Activated CD4-positive, alpha-beta memory T cell treated with anti-CD3 and anti-CD28 coated beads, Interleukin-2, amount 10 ng/mL, durations not matched to agents 7 days and 5 days (primary cell): ENCODE measurements at places on chromosomes 12 and 14. TPM values are rescaled to one million over a fixed set of nuclear protein-coding genes. Genes with fewer than 3 reads are reported as not detected.

The CCER1 gene
- total RNA-seq, result not detected

The BCL11B gene
- 82.0 TPM for total RNA-seq

The NPFF gene
- total RNA-seq, result not detected

The RGS6 gene
- total RNA-seq, result 3.1 TPM

The KRT3 gene
- total RNA-seq, result not detected

The PAX9 gene
- total RNA-seq, result not detected

The KLRC1 gene
- not detected for total RNA-seq

The CIDEB gene
- 39.6 TPM for total RNA-seq

The CLEC4A gene
- total RNA-seq, result 0.50 TPM

DNA sequence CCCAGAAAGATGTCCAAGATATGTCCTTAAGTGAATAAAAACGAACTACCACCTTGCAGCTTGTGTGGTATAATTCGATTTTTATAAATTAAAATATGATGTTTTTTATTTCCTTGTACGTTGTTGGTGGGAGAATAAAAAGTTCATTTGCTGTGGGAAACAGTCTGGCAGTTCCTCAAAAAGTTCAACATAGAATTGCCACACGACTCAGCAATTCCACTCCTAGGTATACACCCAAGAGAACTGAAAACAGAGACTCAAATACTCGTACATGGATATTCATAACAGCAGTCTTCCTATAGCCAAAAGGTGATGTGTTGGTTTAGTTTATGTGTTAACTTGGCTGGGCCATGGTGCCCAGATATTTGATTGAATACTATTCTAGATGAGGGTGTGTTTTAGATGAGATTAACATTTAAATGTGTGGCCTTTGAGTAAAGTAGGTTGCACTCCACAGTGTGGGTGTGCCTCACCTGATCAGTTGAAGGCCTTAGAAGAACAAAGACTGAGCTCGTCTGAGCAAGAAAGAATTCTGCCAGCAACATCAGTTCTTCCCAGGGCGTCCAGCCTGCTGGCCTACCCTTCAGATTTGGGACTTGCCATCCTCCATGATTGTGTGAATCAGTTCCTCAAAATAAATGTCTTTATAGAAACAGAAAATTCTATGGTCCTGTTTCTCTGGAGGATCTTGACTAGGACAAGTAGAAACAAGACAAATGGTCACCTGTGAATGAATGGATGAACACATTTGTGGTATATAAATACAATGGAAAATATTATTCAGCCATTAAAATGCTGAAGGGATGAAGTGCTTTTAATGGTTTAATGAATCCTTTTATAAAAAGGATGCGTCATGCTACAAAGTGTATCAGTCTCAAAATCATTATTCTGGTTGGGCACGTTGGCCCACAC, 5.1 kb upstream of the DENR start:
- H3K27ac ChIP-seq, result no peak overlapping the region
- no peaks in the 10 kb centered on the region for H3K36me3 ChIP-seq
- DNase-seq, result no peak
- H3K27me3 ChIP-seq, result no peaks in the 10 kb centered on the region

- H3K27ac ChIP-seq, result no peak overlapping the region
- H3K36me3 ChIP-seq, result no peaks in the 10 kb centered on the region
- DNase-seq, result no peak
- H3K4me1 ChIP-seq, result no peaks in the 10 kb centered on the region
Observed at GRCh38 chr12:105922670-105923102, 216.1 kb downstream of the NUAK1 start.

DNA sequence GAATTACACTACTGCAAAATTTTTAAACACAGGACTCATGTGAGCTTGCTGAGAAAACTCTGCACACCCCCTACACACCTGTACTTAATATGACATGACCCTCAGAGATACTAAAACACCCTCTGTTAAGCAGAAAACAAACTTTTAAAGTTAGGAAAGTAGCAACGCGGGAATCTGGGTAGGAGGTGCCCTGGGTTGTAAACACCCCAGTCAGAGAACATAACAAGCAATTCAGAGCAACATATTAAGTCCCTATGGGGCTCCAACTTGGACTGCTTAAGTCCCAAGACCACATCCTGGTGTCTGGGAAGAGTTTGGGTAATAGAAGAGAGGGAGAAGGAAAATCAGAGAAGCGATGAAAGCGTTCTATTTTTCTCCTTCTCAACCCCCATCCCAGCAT, 1.2 kb downstream of the ATF7 start:
- H3K27ac ChIP-seq, result no peak overlapping the region
- peak overlapping the region; percentile 99 for H3K4me3 ChIP-seq
- H3K4me1 ChIP-seq, result peaks cover 40% of the 10 kb centered on the region
- no peaks in the 10 kb centered on the region for H3K27me3 ChIP-seq
- no peak for DNase-seq

DNA sequence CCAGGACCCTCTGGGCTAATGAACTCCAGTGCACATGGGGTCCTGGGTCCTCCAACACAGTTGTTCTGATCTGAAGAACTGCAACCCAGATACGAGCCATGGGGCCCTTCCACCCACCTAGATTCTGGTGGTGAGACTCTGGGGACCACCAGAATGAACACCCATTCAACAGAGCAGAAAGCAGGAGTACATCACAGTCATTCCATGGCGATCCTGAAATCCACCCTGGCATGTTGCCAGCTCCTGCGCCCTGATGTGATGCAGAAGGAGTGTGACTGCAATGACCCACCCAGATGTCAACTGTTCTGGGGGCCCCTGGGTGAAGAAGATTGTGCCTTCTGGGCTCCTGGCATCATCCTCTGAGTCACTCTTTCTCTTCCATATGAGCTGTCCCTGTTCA, 211.6 kb downstream of the KIF26A start:
- H3K27ac ChIP-seq, result no peak overlapping the region
- no peak overlapping the region for H3K4me3 ChIP-seq
- DNase-seq, result no peak
- no peaks in the 10 kb centered on the region for H3K36me3 ChIP-seq
- no peaks in the 10 kb centered on the region for H3K27me3 ChIP-seq

- no peaks in the 10 kb centered on the region for H3K4me1 ChIP-seq
- H3K36me3 ChIP-seq, result no peaks in the 10 kb centered on the region
- no peaks in the 10 kb centered on the region for H3K27me3 ChIP-seq
- no peak overlapping the region for H3K4me3 ChIP-seq
Observed at GRCh38 chr14:23831596-23831995, 122.0 kb upstream of the DHRS4 start.

DNA sequence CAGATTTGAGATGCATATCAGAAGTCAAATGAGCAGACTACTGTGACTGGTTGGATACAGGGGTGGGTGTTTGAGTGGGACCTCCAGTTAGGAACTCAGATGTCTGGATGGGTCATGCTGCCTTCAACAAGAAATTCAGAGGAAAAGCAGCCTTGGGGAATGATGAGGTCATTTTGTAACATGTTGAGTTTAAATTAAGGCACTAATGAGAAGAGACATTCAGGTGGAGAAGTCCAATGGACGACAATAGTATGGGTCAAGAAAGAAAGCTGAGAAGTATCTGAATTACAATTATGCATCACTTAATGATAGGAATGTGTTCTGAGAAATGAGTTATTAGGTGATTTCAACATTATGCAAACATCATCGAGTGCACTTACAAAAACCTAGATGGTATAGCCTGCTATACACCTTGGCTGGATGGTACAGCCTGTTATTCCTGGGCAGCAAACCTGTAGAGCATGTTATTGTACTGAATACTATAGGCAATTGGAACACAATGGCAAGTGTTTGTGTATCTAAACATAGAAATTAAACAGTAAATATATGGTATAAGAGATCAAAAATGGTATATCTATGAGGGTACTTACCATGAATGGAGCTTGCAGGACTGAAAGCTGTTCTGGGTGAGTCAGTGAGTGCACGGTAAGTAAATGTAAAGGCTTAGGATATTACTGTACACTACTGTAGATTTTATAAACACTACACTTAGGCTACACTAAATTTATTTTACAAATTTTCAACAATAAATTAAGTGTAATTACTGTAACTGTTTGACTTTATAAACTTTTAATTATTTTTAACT, 414.7 kb downstream of the RAD51B start:
- no peaks in the 10 kb centered on the region for H3K27me3 ChIP-seq
- H3K4me1 ChIP-seq, result peaks cover 2% of the 10 kb centered on the region
- H3K36me3 ChIP-seq, result no peaks in the 10 kb centered on the region
- H3K4me3 ChIP-seq, result no peak overlapping the region
- DNase-seq, result no peak

GRCh38 chr12:109756457-109756856, 42.8 kb downstream of the FAM222A start:
- H3K27ac ChIP-seq, result no peak overlapping the region
- H3K4me1 ChIP-seq, result no peaks in the 10 kb centered on the region
- peaks cover 4% of the 10 kb centered on the region for H3K36me3 ChIP-seq
- peaks cover 17% of the 10 kb centered on the region for H3K27me3 ChIP-seq
- H3K4me3 ChIP-seq, result no peak overlapping the region

- H3K36me3 ChIP-seq, result no peaks in the 10 kb centered on the region
- no peak overlapping the region for H3K27ac ChIP-seq
- peaks cover 33% of the 10 kb centered on the region for H3K27me3 ChIP-seq
- no peak overlapping the region for H3K4me3 ChIP-seq
- no peaks in the 10 kb centered on the region for H3K4me1 ChIP-seq
Observed at GRCh38 chr12:2387103-2387834, 334.5 kb downstream of the CACNA1C start.

GRCh38 chr12:1103632-1104031, 112.6 kb downstream of the ERC1 start:
- no peak overlapping the region for H3K4me3 ChIP-seq
- no peak overlapping the region for H3K27ac ChIP-seq
- no peak for DNase-seq
- no peaks in the 10 kb centered on the region for H3K27me3 ChIP-seq

GRCh38 chr14:33985242-33985641, 34.4 kb upstream of the EGLN3 start:
- no peak for DNase-seq
- no peak overlapping the region for H3K27ac ChIP-seq

DNA sequence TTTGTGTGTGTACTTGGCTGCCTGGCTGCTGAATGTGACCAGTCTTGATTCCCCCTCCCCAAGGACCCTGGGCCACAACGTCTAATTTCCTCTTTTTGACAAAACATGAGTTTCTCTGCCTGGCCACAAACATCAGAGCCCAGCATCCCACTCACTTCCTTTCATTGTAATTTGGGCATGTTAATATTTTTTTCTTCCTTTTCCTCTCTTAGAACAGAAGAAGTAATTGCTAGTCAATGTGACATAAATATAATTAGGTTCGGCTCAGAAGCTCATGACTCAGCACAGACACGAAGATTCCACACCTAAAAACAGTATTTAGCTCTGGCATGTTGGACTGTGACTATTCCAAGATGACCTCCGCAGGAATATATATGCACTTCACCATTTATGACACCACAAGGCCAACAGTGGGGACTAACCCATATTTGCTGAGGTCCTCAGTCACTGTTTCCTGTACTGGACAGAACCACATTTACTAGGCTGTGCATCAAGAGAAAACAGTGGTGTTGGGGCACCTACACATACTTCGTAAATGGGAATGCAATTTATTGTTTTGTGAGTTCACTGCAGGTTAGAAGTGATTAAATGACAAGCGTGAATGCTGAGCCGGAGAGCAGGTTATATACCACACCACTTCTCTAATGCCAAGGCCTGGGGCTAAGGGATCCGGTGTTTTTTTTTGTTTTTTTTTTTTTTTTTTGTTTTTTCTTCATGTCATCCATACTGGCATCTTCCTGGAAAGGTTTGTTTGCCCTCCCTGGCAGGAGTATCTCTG, 4.2 kb downstream of the GSG1 start:
- H3K4me1 ChIP-seq, result peaks cover 65% of the 10 kb centered on the region
- H3K27ac ChIP-seq, result peak overlapping the region; percentile 52
- no peaks in the 10 kb centered on the region for H3K27me3 ChIP-seq
- DNase-seq, result no peak
- H3K36me3 ChIP-seq, result no peaks in the 10 kb centered on the region

GRCh38 chr12:89162589-89163261, 189.6 kb downstream of the DUSP6 start:
- H3K4me1 ChIP-seq, result peaks cover 25% of the 10 kb centered on the region
- H3K4me3 ChIP-seq, result no peak overlapping the region
- no peak overlapping the region for H3K27ac ChIP-seq

DNA sequence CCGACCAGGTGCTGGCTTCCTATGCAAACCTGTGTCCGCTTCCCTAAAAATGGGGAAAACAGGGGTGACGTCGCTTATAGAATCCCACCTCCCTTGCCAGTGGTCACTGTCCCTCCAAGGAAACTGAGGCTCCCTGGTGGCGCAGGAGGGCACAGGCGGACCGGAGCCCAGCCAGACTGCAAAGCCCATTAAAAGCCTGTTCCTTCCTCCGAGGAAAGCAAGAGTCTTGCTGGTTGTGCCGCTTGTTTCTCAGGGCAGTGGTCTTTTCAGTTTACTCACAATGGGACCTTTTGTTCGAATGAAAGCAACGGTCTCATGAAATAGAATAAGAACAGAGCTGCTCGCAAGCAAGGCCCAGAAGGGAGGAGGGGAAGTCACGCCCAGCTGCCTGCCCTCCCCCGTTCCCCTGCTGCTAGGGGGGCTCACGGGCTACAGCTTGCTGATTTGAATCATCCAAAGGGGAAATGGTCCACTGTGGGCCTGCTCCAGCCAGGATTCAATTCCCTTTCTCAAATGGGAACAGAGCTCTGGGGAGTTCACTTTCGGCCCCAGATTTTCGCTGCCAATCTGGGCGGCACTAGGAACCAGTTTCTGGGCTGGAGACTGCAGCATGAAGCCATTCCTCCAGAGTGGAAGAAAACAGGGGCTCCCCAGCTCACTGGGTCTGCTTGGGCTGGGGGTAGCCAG, 4.6 kb upstream of the SELPLG start:
- no peaks in the 10 kb centered on the region for H3K27me3 ChIP-seq
- peaks cover 15% of the 10 kb centered on the region for H3K36me3 ChIP-seq
- H3K4me3 ChIP-seq, result no peak overlapping the region
- no peak overlapping the region for H3K27ac ChIP-seq

GRCh38 chr14:59325906-59326305, 137.4 kb downstream of the DAAM1 start:
- peaks cover 8% of the 10 kb centered on the region for H3K36me3 ChIP-seq
- H3K27me3 ChIP-seq, result no peaks in the 10 kb centered on the region
- H3K4me1 ChIP-seq, result peaks cover 8% of the 10 kb centered on the region
- no peak for DNase-seq
- no peak overlapping the region for H3K4me3 ChIP-seq

- no peaks in the 10 kb centered on the region for H3K27me3 ChIP-seq
- H3K4me3 ChIP-seq, result no peak overlapping the region
- H3K36me3 ChIP-seq, result no peaks in the 10 kb centered on the region
- DNase-seq, result no peak
- no peaks in the 10 kb centered on the region for H3K4me1 ChIP-seq
Observed at GRCh38 chr12:84763107-84763506, 149.5 kb downstream of the SLC6A15 start.

GRCh38 chr14:21257394-21257909, 11.8 kb downstream of the HNRNPC start:
- H3K4me3 ChIP-seq, result peak overlapping the region; percentile 22
- peaks cover 79% of the 10 kb centered on the region for H3K36me3 ChIP-seq
- peak overlapping the region; percentile 65 for H3K27ac ChIP-seq
- peaks cover 74% of the 10 kb centered on the region for H3K4me1 ChIP-seq
- no peak for DNase-seq

GRCh38 chr12:92503029-92503931, 199.5 kb upstream of the PLEKHG7 start:
- peak overlapping the region; percentile 78 for H3K27ac ChIP-seq
- peak; percentile 39 for DNase-seq
- H3K4me1 ChIP-seq, result peaks cover 46% of the 10 kb centered on the region
- H3K27me3 ChIP-seq, result no peaks in the 10 kb centered on the region

GRCh38 chr14:93006567-93007051, 83.7 kb downstream of the CHGA start:
- no peak for DNase-seq
- H3K27ac ChIP-seq, result no peak overlapping the region
- H3K27me3 ChIP-seq, result no peaks in the 10 kb centered on the region
- H3K4me1 ChIP-seq, result peaks cover 3% of the 10 kb centered on the region
